Activated effector memory CD4-positive, alpha-beta T cell treated with Interleukin-2 at 50 U/mL for 16 hours (primary cell): ENCODE measurements at places on chromosomes 7 and 10.

DNA sequence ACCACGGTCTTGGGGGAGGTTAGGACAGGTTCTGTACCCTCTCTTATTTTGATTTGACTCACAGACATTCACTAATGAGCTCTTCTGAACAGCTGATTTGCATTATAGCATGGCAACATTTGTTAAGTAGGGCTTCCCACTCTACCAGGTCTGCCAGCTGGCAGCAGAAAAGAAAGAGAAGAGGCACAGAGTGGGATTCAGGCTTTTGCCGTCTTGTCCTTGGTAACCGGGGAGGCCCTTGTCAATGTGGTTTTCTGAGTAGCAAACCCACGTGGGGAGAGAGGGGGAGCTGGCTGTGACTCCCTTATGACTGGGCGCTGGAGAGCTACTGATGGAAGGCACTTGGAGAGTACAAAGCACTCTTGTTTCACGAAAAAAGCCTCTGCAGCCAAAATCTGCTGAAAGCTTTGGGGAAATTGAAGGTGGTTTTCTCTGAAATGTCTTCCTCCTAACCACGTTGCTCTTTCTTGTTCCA is 355.3 kb upstream of the GALNT17 start:
- DNase-seq: peak; percentile 13

DNA sequence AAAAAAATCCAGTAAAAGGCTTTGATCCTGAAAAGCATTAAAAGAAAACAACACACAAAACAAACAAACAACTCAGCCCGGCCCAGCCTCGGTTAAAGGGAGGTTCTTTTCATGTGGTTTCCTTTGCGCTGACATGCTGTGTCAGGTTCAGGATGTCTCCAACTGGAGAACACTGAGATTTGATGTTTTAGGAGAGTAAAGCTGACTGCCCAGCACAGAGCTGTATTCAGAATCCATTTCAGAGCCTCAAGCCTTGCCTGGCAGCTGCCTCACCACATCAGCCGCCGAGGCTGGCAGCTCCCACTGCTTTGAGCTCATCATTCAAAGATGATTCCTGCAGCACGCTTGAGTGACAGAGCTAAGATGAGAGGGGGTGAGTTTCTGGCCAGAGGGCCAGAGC is 205.8 kb upstream of the LYZL1 start:
- DNase-seq: no peak

DNA sequence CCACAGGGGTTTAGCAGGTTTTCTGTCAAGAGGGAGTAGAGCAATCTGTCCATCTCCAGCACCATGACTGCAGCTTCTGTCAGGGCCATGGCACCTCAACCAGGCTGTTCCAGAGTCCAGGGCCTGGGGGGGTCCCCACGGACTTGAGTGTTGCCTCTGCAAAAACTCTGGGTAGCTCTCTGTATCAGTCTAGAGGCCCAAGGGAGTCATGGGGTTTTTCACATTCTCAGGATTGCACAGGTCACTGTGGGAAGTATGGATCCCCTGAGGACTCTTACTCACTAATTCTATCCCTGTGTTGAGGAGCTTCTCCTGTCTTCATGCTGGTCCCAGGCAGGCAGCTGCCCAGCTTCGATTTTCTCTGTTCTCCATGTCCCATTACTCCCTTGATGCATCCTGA is 60.5 kb downstream of the RNF133 start:
- DNase-seq: no peak

GRCh38 chr7:30395676-30396075 is 82.9 kb downstream of the NOD1 start:
- no peak for DNase-seq

- no peak for DNase-seq
These were observed 646 bp downstream of the SGCE start for GRCh38 chr7:94655126-94655847.

GRCh38 chr7:42907316-42907715 is 4.6 kb downstream of the C7orf25 start:
- no peak for DNase-seq

GRCh38 chr10:9745158-9745557 is 1272.5 kb upstream of the CELF2 start:
- DNase-seq: no peak

GRCh38 chr7:123750389-123751230 is 1.8 kb upstream of the WASL start:
- no peak for DNase-seq

GRCh38 chr10:74255888-74256357 is 104.9 kb downstream of the ADK start:
- no peak for DNase-seq

GRCh38 chr7:21912305-21912704 is 33.4 kb downstream of the CDCA7L start:
- DNase-seq: no peak

- DNase-seq: no peak
These were observed 51.9 kb downstream of the DENND11 start for GRCh38 chr7:141649865-141650634.

GRCh38 chr7:44196450-44196872 is 4.3 kb upstream of the YKT6 start:
- DNase-seq: no peak
